ENCODE measurements at places on chromosomes 6 and 20. TPM values are rescaled to one million over a fixed set of nuclear protein-coding genes. Genes with fewer than 3 reads are reported as not detected.

The PPP1R3G gene
- 7.7 TPM for total RNA-seq

The OOEP gene
- not detected for total RNA-seq

The LY6G6F gene
- total RNA-seq, result not detected

The SPAG4 gene
- total RNA-seq, result 3.5 TPM

The IPCEF1 gene
- total RNA-seq, result 5.0 TPM

The SIGLEC1 gene
- total RNA-seq, result 2.4 TPM

The NCOA3 gene
- total RNA-seq, result 18.6 TPM

The ZNF165 gene
- 0.13 TPM for total RNA-seq

The MMP24 gene
- total RNA-seq, result 0.40 TPM

The GPR6 gene
- not detected for total RNA-seq

The ARMC12 gene
- total RNA-seq, result 0.22 TPM

The GLP1R gene
- total RNA-seq, result 0.08 TPM

The FAM83C gene
- not detected for total RNA-seq

The CCN6 gene
- total RNA-seq, result not detected
